ENCODE measurements at places on chromosomes 5 and 9.

DNA sequence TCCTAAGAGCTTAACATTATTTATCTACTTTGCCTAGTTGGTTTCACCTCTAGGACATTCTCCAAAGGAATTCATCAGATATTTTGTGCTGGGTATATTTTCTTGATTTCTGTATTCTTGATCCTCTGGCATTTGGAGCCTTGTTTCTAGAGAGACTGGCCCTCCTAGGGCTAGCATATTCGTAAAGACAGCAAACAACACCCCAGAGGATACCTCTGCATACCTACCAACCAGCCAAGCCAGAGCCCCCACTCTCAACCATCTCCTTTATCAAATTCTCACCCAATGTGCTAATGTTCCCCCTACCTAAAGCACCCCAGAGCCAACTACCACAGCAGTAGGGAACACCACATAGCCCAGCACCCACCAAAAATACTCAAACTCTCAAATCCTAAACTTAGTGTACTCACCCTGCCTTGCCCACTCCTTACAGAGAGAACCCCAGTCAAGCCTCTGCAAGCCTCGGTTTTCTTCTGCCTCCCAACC lies 149.5 kb downstream of the SEMA5A start:
- DNase-seq = no peak

DNA sequence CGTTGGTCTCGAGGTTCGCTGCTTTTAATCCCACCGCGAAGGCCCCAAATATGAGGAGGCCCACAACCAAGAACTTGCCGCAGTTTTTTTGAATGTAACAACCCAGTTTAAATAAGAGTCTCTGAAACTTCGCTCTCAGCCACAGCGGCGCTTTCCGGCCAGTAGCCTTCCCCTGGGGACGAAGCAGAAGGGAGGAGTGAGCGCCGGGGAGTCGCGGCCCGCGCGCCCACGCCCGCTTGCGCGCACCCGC lies 10.4 kb downstream of the PTCH1 start:
- no peak for DNase-seq

GRCh38 chr9:34502471-34502870 lies 20.3 kb downstream of the ENHO start:
- DNase-seq = no peak

DNA sequence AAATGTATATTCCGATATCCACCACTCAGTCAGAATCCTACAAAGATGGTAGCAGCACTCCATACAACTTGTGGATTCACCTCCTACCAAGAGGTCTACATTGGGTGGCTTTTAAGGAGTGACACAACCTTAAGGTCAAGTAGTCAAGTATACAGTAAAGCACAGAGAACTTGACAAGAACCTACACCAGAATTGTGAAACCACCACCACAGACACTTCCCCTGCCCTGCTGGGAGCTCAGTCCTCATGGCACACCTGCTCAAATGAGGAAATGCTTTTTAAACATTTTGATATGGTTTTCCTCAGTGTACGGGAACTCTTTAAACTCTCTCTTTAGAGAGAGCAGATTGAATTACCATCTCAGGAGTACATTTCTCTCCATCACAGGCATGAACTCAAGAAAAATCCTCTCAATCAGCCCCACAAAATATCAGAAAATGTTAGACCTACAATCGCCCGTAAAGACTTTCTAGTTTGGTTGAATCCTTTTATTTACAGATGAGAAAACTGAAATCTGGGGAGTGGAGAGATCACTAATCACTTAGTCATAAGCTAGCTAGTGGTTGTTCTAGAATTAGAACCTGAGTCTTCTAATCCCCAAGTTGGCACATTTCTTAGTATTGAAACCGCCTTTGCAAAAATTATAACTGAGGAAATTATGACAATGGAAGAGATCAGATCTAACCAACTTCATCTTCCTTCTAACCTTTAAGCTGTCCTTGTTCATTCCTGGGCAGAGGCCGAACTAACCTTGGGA lies 38.5 kb upstream of the NR4A3 start:
- DNase-seq = no peak

GRCh38 chr5:125503946-125504345 lies 757.5 kb upstream of the ZNF608 start:
- no peak for DNase-seq

GRCh38 chr5:152477536-152477935 lies 72.5 kb upstream of the NMUR2 start:
- no peak for DNase-seq

GRCh38 chr5:180135128-180135955 lies 63.8 kb upstream of the RNF130 start:
- no peak for DNase-seq

DNA sequence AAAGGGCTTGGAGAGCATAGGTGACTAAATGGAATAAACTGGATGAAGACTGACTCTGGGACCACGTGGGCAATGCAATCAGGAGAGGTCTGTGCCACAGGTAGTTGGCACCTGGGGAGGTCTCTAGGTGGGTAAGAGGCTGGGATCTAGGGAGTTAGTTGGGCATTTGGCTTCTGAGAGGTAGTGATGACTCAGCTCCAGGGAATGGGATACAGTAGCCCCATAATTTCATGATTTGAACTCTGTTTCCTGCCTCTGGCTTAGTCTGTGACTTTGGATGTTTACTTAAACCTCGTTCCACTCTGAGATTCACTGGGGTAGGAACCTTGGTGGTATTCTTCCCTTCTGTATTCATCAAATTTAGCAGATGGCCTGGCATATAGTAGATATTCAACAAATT lies 240.8 kb downstream of the KIF4B start:
- no peak for DNase-seq

Data from SW 1271 (cell line).